Dermis blood vessel endothelial cell (primary cell): ENCODE measurements at places on chromosomes 7 and 10.
A peak's percentile ranks its signal among the peaks of the same experiment; 100 is the strongest.

- DNase-seq = peak; percentile 10
These were observed 2.0 kb downstream of the DBF4 start for GRCh38 chr7:87878208-87878735.

GRCh38 chr7:48617993-48618392, 306.4 kb upstream of the CDC14C start:
- DNase-seq = no peak

DNA sequence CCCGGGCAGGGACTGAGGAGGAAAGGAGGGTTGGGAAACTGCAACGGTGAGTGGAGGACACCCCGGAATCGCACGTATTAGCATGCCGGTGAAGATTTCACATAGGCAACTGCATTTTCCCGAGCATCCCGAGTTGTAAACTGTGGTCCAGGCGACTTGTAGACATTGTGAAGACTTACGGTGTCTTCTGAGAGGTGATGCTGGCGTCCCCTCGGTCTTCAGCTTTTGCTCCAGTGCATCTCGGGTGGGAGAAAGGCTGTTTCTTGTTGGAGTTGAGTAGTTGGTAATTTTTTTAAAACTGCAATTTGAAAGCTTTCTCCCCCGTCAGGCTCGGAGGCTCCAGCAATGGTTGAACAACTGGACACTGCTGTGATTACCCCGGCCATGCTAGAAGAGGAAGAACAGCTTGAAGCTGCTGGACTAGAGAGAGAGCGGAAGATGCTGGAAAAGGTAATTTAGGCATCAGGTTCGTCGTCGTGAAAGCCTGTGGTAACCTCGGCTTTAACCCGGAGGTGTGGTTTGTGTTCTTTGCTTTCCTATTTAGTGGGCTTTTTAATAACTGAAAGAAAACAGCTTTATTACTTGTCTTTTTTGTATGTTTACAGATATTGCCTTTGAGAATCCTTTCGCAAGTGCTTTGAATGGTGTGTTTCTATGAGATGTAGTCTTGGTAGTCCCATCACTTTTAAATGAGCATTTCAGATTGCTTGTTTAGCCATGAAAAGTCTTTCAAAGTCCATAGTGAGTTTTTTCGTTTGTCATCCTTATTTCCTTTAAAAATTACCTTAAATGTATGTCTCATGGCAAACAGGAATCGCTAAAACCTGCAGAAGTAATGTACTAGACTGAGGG, 687 bp downstream of the HELLS start:
- DNase-seq = peak; percentile 32

GRCh38 chr7:3592401-3593134, 291.5 kb downstream of the SDK1 start:
- peak; percentile 13 for DNase-seq

- no peak for DNase-seq
These were observed 5.6 kb upstream of the CYP3A4 start for GRCh38 chr7:99789441-99790070.

- no peak for DNase-seq
These were observed 42.3 kb upstream of the CDHR3 start for GRCh38 chr7:105920766-105921165.

DNA sequence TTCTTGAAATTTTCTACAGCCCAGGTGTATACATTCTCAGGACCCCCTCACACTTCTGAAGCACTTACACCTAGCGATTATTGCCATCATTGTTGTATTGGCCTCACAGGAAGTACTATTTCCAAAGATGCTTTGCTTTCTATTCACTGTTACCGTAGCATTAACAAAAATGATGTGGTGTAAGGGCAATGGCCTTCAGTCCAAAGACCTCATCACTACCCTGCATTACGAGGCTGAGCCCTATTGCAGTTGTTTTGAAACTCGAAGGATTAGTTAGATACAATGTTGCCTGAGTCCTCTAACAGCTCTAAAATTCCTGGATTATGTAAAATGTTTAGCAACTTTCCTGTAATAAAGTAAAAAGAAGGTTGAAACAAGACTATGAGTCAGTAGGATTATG, 2.9 kb downstream of the NRCAM start:
- no peak for DNase-seq

DNA sequence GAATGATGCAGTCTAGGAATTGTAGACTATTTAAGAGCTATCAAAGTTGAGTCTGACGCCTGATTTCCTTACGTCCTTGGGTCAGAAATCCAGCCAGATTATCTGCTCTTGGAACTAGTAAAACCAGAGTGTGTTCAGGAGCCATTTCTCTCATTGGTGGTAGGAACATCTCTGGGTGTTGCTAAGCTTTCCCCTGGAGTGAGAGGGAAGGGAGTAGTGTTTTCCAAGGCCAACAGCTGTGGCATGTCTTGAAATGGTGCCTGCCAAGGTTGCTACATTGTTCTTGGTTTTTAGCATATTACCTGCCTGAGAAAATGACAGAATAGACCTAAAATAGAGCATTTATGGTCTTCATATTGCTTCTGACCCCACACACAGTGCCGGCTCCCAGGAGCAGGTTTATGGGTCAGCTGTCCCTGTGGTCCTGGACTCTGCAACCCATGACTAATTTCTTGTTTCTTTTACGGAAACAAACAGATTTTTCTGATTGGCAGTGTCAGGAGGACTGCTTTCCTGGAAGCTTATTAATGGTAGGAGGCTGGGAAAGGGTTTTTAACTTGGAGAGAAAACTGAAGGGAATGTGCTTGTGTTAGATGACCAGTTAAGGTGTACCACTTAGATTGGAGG, 17.5 kb downstream of the GBF1 start:
- DNase-seq = peak; percentile 50

GRCh38 chr7:10874666-10875065, 99.0 kb upstream of the PHF14 start:
- no peak for DNase-seq

DNA sequence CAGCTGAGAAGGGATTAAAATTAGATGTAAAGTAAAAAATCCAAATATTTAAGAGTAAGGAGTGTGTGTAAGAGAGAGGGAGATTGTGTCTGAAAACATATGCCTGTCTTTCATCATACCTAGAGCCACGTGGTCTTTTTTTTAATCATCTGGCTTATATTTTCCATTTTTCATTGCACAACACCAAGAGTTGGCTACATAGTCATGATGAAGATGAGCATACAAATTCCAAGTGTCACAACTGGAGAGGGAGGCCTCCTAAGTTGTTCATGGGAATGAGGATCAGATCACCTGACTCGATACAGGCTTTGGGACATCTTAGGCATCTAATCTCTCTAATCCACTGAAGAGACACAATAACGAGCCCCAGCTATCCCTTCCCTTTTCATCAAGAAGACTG, 47.2 kb upstream of the CCDC3 start:
- no peak for DNase-seq

DNA sequence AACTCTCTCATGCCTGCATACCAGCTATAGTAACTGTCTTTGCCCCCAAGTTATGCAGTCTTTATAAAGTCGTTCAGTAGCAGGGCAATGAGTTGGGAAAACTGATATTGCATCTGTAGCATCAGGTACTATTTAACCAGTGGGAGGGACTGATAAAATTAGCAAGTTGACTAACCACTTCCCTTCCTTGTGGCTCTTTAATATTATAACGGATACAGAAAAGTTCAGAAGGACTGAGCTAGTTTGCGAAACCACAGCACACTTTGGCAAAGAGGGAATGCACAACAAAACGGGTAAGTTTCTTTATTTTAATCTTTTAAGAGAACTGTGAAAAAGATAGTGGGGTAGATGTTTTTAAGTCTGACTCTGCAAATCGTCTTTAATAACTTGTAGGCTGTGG, 205.3 kb upstream of the HDAC9 start:
- DNase-seq = no peak

- no peak for DNase-seq
These were observed 573.9 kb downstream of the GATA3 start for GRCh38 chr10:8628351-8628750.

GRCh38 chr10:60000747-60001146, 94.4 kb upstream of the CCDC6 start:
- DNase-seq = no peak

DNA sequence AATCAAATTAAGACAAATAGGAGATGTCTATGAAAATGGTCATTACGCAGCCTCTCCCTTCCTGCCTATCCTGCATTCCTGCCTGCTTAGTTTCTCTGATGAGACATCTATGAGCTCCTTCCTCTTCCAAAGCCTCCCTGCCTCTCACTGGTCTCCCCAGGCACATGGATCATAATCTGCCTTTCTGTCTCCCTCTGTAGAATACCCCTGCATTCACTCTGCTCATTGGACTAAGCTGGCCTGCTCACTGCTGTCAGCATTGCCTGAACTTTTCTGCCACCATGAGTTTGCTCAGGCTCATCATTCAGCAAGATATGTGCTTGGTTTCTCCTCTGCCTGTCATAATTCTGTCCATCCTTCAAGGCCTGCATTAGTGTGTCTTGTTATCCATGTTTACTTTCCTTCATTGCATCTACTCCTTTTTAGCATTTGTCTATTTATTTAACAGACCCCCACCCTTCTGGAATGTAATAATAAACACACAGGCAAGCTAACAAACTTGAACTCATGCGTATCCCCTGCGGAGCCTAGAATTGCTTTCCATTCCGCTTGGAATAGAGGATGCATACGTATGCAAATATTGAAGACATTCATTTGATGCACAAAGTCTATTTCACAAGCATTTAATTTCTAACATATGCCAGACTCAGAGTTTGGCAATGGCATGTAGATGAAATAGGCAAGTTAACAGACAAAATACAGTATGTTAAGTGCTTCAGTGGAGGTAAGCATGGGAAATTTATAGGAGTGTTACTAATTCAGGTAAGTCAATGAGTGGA, 88.3 kb downstream of the PTPRZ1 start:
- DNase-seq = no peak

GRCh38 chr7:132855901-132856300, 226.0 kb downstream of the CHCHD3 start:
- no peak for DNase-seq

- DNase-seq = no peak
These were observed 76.5 kb downstream of the BMPER start for GRCh38 chr7:33981671-33982424.

DNA sequence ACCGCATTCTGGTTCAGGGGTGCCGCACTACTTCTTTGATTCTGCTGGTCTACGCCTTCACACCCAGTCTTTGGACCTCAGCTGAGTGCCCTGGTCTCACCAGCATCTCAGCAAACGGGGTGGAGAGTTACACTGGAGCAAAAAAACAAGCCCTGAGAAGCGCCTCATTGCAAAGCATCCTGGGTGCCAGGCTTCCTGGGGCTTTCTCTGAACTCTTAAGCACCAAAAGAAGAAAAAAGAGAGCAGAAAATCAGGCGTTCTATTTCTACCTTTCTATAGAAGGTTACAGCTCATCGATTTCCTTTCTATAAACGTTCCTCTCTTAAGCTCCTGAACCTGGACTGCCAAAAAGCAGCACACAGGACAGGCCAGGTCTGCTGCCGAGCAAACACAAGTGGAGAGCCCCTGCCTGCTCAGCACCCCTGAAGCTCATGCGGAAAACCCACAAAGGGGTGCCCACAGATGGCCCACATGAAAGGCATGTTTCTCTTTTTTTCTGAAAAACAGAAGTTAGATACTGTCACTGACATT, 217.9 kb downstream of the SFMBT2 start:
- DNase-seq = no peak

DNA sequence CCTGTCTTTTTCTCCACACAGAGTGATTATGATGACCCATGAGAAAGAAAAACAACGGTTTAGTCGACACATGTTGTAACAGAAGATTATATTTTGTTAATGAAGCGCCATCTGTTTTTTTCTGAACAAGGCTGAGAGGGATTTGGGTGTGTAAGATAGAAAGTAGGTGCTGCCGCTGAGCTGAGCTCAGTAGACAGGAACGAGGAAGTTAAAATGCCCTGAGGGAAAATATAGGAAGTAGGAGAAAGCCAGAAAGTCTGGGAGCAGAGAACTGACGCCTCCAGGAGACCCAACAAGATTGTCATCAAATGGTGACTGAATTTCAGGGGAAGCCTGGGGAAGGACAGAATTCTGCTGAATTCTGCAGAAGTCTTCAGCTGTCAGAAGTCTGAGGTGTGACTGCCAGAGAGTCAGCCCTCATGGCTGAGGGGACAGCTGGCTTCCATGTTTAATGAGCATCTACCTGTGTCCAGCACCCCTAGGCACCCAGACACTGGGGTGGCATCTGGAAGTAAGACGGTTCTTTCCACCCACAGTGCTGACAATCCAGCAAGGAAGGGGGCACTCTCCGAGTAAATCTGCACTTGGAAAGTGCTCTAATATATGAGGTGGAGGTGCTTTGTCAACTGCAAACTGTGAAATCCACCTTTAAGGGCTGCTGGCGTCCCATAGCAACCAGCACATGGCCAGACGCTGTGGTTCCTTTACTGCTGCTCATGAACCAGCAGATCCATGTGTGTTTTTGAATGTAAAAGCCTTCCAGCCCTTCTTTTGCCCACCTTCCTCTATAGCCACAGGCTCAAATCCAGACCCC, 12.5 kb upstream of the TSPAN15 start:
- peak; percentile 35 for DNase-seq

- no peak for DNase-seq
These were observed 177.9 kb downstream of the TNS3 start for GRCh38 chr7:47404010-47404409.

- peak; percentile 19 for DNase-seq
These were observed 117.2 kb downstream of the MYOF start for GRCh38 chr10:93364966-93365365.

GRCh38 chr7:159119026-159119741, 25.5 kb downstream of the VIPR2 start:
- DNase-seq = no peak

DNA sequence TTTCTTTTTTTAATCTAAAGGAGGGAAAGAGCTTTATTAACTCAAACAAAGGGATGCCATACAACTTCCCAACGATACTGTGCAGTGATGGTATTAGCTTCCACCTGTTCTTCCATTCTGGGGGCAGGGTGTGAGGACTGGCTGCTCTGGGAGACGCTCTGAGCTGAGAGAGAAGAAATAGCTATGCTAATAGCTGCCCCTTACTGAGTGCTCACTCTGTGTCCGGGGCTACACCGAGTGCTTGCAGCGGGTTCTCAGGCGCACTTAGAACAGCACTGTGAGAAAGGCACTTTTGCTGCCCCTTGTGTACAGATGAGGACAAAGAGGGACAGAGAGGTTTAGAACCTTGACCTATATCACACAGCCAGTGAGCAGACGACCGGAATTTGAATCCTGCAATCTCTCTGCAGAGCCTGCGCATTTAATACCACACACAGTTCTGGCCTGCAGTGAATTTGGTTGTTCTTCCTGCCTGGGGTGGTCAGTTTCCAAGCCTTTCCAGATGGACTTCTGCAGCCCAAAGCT, 142.2 kb downstream of the PLPP4 start:
- no peak for DNase-seq

DNA sequence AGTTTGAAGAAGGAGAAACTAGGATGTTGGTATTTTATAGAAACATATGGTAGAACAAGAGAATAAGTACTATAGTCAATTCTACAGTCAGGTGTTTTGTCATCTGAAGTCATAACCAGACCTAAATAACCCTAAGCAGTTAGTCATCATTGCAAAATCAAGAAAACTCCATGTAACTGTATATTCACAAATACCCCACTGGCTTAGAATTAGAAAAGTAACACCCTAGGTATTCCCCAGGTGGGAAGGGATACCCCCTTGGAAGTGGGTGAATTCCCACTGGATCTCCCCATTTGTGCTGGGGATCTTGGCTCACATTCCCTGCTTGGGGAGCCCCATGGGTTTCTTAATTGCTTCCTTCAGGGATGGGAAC, 45.9 kb upstream of the ITGB8 start:
- DNase-seq = no peak

GRCh38 chr7:151671514-151671913, 151.8 kb upstream of the RHEB start:
- DNase-seq = no peak
